GM03348 (cell line): ENCODE measurements at places on chromosomes 1 and 21.

DNA sequence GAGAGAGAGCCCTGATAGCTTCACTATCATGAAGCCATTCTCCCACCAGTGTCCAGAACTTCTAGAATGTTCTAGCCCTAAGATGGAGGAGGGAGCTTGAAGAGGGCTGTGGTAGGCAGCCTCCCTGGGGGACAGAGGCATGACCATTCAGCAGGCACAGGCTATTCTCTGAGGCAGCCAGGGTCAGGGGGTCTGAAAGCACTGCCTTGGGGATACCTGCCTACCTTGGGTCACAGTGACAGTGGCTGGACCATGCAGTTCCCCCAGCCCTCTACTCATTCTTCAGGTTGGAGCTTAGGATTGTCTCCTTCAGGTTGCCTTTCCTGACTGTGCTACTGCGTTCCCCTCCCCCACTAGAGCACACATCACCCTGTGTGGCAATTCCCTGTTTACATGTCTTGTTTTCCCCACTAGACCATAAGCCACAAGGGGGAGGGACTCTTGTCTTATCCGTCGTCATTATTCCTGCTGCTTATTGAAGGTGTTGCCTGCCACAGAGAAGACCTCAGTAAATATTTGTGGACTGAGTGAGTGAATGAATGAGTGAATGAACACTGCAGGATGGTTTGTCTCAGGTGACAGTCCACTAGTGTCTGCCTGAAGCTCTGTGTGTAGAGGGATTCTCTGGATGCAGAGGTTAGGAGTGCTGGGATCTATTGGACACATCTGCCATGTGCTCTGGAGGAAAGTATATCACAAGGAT lies 5.2 kb downstream of the ZDHHC18 start:
- DNase-seq: no peak

DNA sequence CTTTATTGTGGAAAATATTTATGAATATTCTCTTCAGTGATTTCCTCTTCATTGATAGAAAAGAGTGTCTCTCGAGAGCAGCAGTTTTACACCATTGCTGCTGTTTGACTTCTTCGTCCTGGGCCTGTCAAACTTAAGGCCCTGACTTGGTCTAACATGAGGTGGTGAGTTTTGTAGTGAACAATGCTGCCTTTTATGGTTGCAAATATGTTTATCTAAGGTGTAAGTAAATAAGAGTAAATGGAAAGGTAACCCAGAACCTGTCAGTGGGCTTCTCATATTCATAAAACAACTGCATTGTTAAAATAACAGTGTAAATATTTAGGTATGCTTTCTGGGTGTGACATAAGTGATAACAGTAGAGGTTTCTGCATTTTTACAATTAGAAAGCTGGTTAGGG lies 62.8 kb upstream of the SCCPDH start:
- DNase-seq: no peak

- DNase-seq: no peak
Observed at GRCh38 chr1:3356827-3357460, 97.5 kb upstream of the ARHGEF16 start.

- no peak for DNase-seq
Observed at GRCh38 chr1:2904191-2904590, 102.7 kb upstream of the TTC34 start.

DNA sequence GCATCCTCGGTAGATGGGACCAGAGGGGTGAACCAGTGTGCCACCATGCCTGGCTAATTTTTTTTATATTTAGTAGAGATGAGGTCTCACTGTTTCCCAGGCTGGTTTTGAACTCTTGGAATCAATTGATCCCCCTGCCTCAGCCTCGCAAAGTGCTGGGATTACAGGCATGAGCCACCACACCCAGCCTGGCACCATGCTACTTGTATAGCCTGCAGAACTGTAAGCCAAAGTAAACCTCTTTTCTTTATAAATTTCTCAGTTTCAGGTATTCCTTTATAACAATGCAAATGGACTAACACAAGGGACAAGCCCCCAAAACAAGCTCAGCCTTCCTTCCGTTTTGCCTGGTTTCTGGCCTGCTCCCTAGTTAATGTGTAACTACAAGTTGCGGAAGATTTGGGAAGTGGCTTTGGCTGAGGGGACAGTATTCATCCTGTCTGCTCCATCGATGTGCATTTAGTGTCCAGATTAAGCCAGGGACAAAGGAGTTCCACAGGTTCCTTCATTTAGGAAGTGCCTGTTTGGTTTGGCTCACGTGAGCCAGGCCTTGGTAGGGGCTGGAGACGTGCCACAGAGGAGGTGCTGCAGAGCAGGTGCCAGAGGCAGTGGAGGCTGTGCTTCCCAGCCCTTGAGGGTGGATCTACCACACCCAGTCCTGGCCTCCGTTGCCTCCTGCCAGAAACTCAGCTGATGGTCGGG lies 4.4 kb downstream of the AVPR1B start:
- no peak for DNase-seq

GRCh38 chr1:2049718-2050431 lies at the start of gene PRKCZ:
Gene PRKCZ, plus strand, starts transcription at chr1:2050411. Its CDS starts 220 bp downstream, at chr1:2050631.
- DNase-seq: no peak
